ENCODE measurements at places on chromosomes 6 and 20. TPM values are rescaled to one million over a fixed set of nuclear protein-coding genes. Genes with fewer than 3 reads are reported as not detected.

GRCh38 chr20:51799401-51799860 lies 2.9 kb downstream of the SALL4 start:
- no peak for DNase-seq

- no peak for DNase-seq
These were observed 981.0 kb upstream of the CITED2 start for GRCh38 chr6:140355476-140355875.

EYA2 gene
- total RNA-seq, result not detected

OR12D3 gene
- not detected for total RNA-seq

INSM1 gene
- not detected for total RNA-seq

All from activated CD4-positive, alpha-beta T cell treated with anti-CD3 and anti-CD28 coated beads, Interleukin-2, amount 10 ng/mL, durations not matched to agents 7 days and 5 days (primary cell).